ENCODE measurements at places on chromosomes 5 and 9.

DNA sequence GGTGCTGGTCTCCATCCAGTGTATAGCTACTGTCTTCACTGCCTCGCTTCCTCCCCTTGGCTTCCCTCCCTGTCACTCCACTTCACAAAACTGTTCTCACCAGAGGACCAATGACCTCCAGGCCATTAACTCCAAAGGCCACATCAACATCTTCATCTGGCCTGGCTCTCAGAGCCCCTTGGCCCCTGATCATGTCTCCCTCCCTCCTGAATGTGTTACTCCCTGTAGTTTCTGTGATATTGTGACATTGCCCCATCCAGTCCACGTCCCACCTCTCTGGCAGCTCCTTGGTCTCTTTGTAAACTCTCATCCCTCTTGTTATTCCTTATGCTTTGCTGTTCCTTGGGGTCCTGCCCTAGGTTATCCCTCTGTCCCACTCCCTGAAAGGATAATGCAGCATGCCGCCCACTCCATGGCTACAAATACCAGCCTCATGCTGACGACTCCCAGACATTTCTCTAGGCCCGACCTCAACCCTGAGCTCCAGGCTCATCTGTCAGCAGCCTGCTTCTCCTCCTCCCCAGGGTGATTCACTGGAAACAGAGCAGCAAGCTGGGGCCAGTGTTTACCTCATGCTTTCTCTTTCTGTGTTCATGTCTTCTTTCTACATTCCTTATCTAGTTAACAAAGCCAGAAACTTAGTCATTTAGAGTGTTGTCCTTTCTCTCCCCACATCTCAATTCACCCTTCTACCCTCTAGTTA is 312.2 kb downstream of the SPOCK1 start:
- no peak for DNase-seq

GRCh38 chr5:31113666-31114350 is 79.7 kb upstream of the CDH6 start:
- DNase-seq = no peak

GRCh38 chr5:10536511-10536910 is 27.4 kb upstream of the ANKRD33B start:
- DNase-seq = no peak

GRCh38 chr5:94627191-94627590 is 8.7 kb downstream of the SLF1 start:
- DNase-seq = no peak

- DNase-seq = no peak
Observed at GRCh38 chr9:27818348-27818747, 245.1 kb upstream of the C9orf72 start.

DNA sequence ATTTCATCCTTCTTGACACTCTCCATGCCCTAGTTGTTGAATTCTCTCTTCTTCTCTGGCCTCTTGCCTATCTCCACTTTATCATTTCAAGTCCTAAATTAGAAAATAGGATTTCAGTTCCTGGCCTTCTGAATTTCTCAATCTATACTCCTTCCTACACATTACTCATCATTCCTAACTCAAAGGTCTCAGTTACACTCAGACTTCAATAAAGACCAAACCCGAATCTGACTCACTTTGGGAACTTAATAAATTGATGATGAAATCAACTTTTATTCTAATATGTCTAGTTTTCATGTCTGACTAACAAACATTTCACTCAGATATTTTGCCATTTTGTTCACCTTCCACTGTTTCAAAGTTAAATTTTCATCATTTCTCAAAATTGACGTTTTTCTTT is 113.6 kb upstream of the TSLP start:
- DNase-seq = no peak

- no peak for DNase-seq
Observed at GRCh38 chr5:67381236-67381880, 184.8 kb upstream of the CD180 start.
